Gastrocnemius medialis (tissue), 4 donors: ENCODE measurements at places on chromosomes 11 and 22. TPM values are rescaled to one million over a fixed set of nuclear protein-coding genes. Genes with fewer than 3 reads are reported as not detected.

The SLC22A12 gene
- total RNA-seq = not detected

The KRTAP5-9 gene
- not detected for total RNA-seq

The SLC15A3 gene
- 2.8 TPM for total RNA-seq

DNA sequence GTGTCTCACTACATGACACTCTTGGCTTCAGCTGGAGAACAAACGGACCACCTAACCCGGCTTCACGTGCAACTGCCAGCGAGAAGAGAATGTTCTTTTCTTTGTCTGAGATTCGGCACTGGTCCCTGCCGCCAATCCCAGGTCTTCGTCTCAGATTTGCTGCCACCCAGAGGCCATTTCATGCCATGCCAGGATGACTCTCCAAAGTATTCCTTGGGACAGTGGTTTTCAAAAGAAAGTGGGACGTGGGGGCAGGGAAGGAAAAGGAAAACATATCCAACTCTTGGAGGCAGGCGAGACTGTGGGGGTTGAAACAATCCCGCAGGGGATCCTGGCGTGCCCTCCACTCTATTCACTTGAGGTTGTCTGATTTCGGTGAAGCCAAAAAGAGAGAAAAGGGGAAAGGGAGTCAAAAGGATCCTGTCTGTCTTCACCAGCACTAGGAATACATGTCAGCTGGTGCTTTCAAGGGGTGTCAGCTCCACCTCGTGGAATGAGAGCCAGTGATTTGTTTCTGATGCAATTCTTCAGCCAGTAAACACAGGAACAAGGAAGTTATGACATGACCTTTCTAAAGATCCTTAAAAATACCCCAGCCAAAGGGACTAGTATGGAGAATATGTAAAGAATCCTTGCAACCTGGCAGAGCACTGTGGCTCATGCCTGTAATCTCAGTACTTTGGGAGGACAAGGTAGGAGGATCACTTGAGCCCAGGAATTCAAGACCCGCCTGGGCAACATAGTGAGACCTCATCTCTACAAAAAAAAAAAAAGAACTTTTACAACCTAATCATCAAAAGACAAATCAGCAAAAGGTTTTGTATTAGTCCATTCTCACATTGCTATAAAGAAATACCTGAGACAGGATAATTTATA lies 41.0 kb upstream of the APLNR start:
- H3K27ac ChIP-seq = peak overlapping the region; percentile 75
- H3K27me3 ChIP-seq = no peaks in the 10 kb centered on the region
- H3K36me3 ChIP-seq = no peaks in the 10 kb centered on the region
- DNase-seq = peak; percentile 77

GRCh38 chr11:33687733-33688479 lies 12.7 kb downstream of the C11orf91 start:
- H3K27ac ChIP-seq = no peak overlapping the region
- DNase-seq = no peak
- no peaks in the 10 kb centered on the region for H3K27me3 ChIP-seq
- H3K36me3 ChIP-seq = no peaks in the 10 kb centered on the region
- peaks cover 37% of the 10 kb centered on the region for H3K4me1 ChIP-seq
- no peak overlapping the region for H3K4me3 ChIP-seq

DNA sequence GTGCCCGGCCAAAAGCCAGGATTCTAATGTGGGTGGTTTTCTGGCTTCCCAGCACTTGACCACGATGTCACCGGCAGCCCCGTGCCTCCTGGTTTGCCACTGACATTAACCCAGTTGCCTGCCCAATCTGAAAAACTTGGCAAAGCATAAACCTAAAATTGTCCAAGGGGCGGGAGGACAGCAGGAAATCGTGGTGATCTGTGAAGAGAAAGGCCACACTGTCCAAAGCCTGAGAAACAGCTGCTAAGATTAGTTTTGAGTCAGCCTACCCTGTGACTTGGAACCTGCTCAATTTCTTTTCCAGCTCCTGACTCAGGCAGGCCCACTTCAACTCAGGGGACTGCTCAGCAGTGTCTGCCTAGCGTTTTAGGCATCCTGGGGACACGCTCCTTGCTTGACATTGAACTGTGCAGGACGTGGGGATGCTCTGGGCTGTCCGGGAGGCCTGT lies 8.2 kb upstream of the F2 start:
- peaks cover 20% of the 10 kb centered on the region for H3K4me1 ChIP-seq
- peak overlapping the region; percentile 97 for H3K27ac ChIP-seq
- H3K36me3 ChIP-seq = peaks cover 13% of the 10 kb centered on the region
- DNase-seq = peak; percentile 92
- no peak overlapping the region for H3K4me3 ChIP-seq

- no peak for DNase-seq
- no peaks in the 10 kb centered on the region for H3K27me3 ChIP-seq
- H3K36me3 ChIP-seq = no peaks in the 10 kb centered on the region
Measured at GRCh38 chr11:62071408-62071807, 52.4 kb upstream of the INCENP start.

DNA sequence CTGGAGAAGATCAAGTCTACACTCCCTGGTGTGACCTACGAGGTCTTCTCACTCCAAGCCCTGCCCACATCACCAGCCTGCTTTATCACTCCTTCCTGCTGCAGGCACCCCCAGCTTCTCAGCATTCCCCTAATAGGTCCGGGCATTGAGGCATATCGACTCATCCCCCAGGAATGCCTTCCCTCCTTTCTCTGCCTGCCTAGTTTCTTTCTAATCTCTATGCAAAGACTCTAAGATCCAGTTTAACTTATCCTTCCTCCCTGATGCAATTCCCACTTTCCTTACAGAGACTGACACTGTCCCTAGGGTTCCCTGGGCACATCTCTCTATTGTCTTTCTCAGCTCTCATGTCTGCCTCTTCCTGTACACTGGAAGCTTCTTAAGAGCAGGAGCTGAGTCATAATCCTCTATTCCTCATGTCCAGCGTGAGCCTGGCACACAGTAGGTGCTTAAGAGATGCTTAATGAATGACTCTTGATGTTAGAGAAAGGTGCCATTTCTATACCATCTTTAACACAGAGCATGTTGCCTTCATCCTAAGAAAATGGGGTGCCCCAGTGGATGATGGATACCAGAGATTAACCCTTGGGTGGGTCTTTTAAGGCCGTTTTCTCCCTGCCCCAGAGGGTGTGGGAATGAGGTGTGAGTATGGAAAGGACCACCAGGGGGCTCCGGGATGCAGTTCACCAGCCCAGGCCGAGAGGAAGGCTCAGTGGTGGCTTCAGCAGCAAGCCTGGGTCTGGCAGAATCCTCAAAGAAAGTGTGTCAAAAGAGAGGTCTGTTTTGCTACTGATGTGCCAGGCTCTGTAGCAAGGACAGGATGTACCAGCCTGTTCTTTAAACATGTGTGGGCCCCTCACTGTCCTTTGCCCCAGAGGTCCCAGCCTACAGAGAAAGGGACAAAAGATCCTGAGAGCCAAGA lies 34.7 kb downstream of the PARVA start:
- H3K27ac ChIP-seq = peak overlapping the region; percentile 38
- H3K36me3 ChIP-seq = no peaks in the 10 kb centered on the region
- H3K4me1 ChIP-seq = peaks cover 35% of the 10 kb centered on the region
- peak; percentile 34 for DNase-seq
- no peaks in the 10 kb centered on the region for H3K27me3 ChIP-seq

- no peaks in the 10 kb centered on the region for H3K36me3 ChIP-seq
- no peak overlapping the region for H3K27ac ChIP-seq
- no peak for DNase-seq
- no peaks in the 10 kb centered on the region for H3K4me1 ChIP-seq
- H3K4me3 ChIP-seq = no peak overlapping the region
- H3K27me3 ChIP-seq = peaks cover 5% of the 10 kb centered on the region
Measured at GRCh38 chr22:27534720-27535125, 266.8 kb downstream of the MN1 start.

DNA sequence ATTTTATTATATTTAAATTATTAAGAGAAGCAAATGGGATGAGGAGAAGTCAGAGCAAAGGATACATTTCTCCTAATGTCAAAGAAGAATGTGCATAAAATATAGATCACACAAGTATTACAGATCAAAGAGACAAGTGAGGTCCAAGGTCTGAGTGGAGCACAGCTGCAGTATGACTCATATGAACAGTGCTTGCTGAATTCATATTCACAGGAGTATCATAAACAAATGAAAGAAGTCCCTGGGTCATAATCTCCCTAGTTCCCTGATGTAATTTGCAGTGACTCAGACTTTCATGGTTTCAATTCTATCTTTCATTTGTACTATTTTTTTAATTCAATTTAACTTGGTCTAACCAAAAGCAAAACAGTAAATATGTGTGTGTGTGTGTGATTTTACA lies 499.0 kb upstream of the CCDC179 start:
- H3K4me1 ChIP-seq = no peaks in the 10 kb centered on the region
- H3K27ac ChIP-seq = no peak overlapping the region
- no peak for DNase-seq
- H3K27me3 ChIP-seq = no peaks in the 10 kb centered on the region
- no peaks in the 10 kb centered on the region for H3K36me3 ChIP-seq

DNA sequence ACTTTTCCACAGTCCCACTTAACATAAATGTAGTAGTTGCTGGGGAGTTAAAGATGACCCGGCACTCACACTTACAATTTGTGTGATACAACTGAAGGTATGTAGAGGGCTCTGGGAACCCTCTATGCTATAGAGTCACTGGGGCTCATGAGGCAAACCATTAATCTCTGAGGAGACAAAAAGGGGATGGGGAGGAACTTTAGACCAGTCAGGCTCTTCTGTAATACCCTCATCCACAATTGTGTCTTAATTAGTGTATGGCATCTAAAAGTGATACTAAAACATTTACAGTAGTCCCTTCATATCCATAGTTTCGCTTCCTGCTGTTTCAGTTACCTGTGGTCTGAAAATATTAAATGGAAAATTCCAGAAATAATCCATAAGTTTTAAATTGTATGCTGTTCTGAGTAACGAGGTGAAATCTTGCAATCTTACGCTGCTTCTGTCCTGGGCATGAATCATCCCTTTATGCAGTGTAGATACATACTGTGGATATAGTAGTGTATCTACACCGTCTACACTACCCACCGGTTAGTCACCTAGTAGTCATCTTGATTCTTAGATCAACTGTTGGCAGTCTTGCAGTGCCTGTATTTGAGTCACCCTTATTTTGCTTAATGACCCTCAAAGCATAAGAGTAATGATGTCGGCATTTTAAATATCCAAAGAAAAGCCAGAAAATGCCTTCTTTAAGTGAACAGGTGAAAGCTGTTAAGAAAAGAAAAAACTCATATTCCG lies 12.2 kb downstream of the CBL start:
- no peak overlapping the region for H3K4me3 ChIP-seq
- peaks cover 4% of the 10 kb centered on the region for H3K4me1 ChIP-seq
- no peaks in the 10 kb centered on the region for H3K36me3 ChIP-seq
- H3K27me3 ChIP-seq = no peaks in the 10 kb centered on the region

DNA sequence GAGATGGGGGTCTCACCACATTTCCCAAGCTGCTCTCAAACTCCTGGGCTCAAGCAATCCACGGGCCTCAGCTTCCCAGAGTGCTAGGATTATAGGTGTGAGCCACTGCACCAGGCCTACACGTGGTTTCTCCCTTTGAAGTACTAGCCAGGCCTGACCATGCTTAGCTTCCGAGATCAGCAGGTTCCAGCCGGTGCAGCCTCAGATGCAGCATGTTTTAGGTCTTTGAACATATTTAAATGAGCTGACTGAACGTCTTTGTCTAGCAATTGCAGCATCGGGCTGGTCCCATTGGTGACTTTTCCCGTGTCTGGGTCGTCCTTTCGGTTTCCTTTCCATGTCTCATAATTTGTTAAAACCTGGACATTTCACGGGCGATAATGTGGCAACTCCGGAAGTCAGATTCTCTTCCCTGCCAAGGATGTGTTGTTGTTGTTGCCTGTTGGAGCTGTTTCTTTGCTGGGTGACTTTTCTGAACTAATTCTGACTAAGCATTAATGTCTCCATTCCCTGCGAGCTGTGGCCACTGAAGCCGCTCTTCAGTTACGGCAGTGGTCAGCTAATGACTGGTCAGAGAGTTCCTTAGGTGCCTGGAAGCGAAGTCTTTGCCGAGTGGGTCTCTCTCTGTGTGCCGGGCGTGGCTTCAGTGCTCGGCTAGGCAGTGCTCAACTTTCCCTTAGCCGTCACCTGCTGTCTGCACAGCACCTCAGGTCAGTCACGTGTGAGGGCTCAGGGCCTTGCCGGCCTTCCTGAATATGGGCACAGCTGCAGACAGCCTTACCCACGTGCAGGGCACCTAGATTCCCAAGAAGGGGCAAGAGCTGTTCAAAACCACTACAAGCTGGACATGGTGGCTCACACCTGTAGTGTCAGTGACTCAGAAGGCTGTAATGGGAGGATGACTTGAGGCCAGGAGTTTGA lies 3.8 kb upstream of the CYP2D6 start:
- no peak for DNase-seq
- H3K36me3 ChIP-seq = no peaks in the 10 kb centered on the region
- no peak overlapping the region for H3K27ac ChIP-seq

DNA sequence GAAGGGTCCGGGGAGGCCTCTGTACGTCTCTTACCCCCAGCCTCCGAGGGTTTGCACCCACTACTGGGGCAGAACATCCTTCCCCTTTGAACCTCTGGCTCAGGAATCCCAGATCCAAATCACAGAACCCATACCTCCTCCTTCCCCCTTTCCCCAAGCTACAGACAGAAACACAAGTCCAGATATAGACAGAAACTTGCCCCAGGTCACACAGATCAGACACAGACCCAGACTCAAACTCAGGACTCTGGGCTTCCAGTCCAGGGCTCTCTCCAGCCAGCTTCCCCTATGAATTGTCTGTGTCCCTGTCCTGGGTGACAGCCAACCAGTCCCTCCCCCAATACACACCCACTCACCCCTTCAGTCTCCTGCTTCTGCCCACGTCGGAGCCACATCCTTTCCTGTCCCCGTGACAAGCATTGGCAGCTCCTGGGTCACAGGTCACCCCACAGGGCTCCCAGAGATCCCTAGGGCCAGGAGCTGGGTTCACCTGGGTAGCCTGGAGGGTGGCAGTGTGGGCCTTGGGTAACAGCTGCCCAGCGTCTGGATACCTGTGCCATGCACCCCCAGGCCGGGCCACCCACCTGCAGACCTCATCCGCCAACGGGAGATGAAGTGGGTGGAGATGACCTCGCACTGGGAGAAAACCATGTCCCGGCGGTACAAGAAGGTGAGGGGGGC lies 772 bp downstream of the TBC1D10C start:
- H3K4me1 ChIP-seq = peaks cover 19% of the 10 kb centered on the region
- H3K27me3 ChIP-seq = peaks cover 5% of the 10 kb centered on the region
- H3K36me3 ChIP-seq = peaks cover 5% of the 10 kb centered on the region
- H3K27ac ChIP-seq = no peak overlapping the region

DNA sequence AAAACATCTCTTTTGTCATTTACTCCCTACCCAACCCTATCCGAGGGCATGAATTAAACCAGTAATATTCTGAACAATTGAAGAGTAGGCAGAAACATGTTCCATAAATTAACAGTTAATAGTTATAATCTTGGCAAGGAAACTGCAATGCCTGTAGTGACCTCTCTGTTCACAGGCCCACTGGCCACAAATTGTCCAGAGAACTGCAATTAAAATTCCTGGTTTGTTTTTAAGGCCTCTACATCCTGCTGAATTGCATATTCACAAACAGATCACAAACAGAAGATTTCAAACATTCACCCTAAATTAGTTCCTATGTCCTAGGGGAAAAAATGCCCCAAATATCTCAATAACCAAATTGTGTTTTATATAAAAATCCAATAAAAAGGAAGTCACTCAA lies 143.2 kb upstream of the TRPC6 start:
- no peaks in the 10 kb centered on the region for H3K4me1 ChIP-seq
- H3K27me3 ChIP-seq = no peaks in the 10 kb centered on the region
- no peak overlapping the region for H3K27ac ChIP-seq
- no peak for DNase-seq

GRCh38 chr11:133952199-133953190 lies 4.3 kb downstream of the IGSF9B start:
- no peak overlapping the region for H3K4me3 ChIP-seq
- H3K27me3 ChIP-seq = peaks cover 11% of the 10 kb centered on the region
- H3K27ac ChIP-seq = no peak overlapping the region
- H3K36me3 ChIP-seq = no peaks in the 10 kb centered on the region
- H3K4me1 ChIP-seq = peaks cover 48% of the 10 kb centered on the region
